Uterus (tissue), 4 donors: ENCODE measurements at places on chromosomes 13 and 19. TPM values are rescaled to one million over a fixed set of nuclear protein-coding genes. Genes with fewer than 3 reads are reported as not detected.

- no peaks in the 10 kb centered on the region for H3K4me1 ChIP-seq
- H3K4me3 ChIP-seq, result no peak overlapping the region
- H3K27me3 ChIP-seq, result no peaks in the 10 kb centered on the region
- peak; percentile 39 for DNase-seq
Observed at GRCh38 chr19:2491130-2491801, 15.3 kb downstream of the GADD45B start.

DNA sequence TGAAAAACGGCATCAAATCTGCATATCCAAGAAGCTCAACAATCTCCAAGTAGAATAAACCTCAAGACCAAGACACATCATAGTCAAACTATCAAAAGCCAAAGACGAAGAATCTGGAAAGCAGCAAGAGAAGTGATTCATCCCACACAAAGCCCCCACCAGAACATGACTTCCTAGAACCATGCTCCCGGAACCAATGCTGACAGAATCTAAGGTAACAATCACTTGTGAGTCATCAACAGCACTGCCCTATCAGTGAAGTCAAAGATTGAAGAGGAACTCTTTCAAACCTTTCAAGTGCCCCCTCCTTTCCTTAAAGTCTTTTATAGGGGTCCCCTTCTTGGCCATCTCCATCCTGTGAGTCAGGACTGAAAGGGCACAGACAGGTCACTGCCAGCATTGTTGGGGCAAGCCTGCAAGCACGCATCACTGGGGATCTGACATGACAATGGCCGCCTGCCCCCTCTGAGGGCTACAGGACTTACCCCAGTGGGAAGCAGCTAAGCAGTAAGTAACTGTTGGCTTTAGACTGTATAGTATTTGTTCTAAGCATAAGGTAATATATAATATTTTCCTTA is at the start of gene CCDC70:
Gene CCDC70 (plus strand): TSS at position 247 of the 578 bp plus-strand sequence. CDS start 3,443 bp downstream, outside the sequence.
- no peak for DNase-seq
- H3K36me3 ChIP-seq, result no peaks in the 10 kb centered on the region
- no peaks in the 10 kb centered on the region for H3K27me3 ChIP-seq
- no peaks in the 10 kb centered on the region for H3K4me1 ChIP-seq
- H3K4me3 ChIP-seq, result no peak within 1 kb of the TSS

MAP3K10 gene
- total RNA-seq, result 5.0 TPM

GRCh38 chr13:74768521-74769085 is 634.4 kb upstream of the KLF12 start:
- no peak overlapping the region for H3K27ac ChIP-seq
- H3K4me1 ChIP-seq, result no peaks in the 10 kb centered on the region
- DNase-seq, result no peak
- H3K36me3 ChIP-seq, result no peaks in the 10 kb centered on the region
- H3K27me3 ChIP-seq, result no peaks in the 10 kb centered on the region

GRCh38 chr13:84377106-84377505 is 494.8 kb upstream of the SLITRK1 start:
- no peaks in the 10 kb centered on the region for H3K4me1 ChIP-seq
- no peak for DNase-seq
- H3K36me3 ChIP-seq, result no peaks in the 10 kb centered on the region
- no peak overlapping the region for H3K27ac ChIP-seq
- H3K4me3 ChIP-seq, result no peak overlapping the region
- no peaks in the 10 kb centered on the region for H3K27me3 ChIP-seq

DNA sequence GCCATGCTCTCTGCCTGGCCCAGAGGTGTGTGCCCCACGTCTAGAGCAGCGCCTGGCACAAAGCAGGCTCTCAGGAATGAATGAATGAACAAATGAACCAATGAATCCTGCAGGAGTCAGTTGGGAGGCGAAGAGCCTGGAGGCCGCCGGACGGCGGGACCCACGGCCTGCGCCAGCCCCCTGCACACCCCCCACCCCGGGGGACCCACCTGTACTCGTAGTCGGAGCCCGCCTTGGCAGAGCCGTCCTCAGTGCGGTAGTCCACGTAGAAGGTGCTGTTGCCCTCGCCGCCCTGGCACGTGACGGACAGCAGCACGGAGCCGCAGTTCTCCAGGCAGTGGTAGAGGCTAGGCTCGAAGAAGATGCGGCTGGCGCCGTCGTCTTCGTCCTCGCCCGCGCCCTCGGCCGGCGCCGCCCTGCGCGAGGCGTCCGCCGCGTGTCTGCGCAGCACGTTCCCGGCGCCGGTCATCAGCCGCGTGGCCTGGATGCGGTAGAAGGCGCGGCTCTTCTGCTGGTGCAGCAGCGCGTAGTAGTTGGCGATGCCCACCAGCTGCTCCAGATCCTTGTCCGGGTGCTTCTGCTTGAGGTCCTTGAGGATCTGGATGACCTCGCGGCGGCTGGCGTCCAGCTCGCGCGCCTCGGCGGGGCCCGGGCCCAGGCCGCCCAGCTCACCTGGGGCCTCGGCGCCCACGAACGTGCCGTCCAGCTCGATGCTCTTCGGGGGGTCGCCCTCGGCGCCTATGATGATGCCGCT is 14.8 kb downstream of the SLC8A2 start:
- H3K27ac ChIP-seq, result no peak overlapping the region
- H3K27me3 ChIP-seq, result no peaks in the 10 kb centered on the region
- H3K4me3 ChIP-seq, result no peak overlapping the region
- DNase-seq, result no peak
- H3K36me3 ChIP-seq, result no peaks in the 10 kb centered on the region
